Ascending aorta (tissue), 2 donors: ENCODE measurements at places on chromosomes 11 and 22.

GRCh38 chr22:49807780-49808708 is 19.6 kb downstream of the BRD1 start:
- no peak for DNase-seq

- no peak for DNase-seq
Measured at GRCh38 chr11:32265911-32266310, 169.4 kb downstream of the WT1 start.

DNA sequence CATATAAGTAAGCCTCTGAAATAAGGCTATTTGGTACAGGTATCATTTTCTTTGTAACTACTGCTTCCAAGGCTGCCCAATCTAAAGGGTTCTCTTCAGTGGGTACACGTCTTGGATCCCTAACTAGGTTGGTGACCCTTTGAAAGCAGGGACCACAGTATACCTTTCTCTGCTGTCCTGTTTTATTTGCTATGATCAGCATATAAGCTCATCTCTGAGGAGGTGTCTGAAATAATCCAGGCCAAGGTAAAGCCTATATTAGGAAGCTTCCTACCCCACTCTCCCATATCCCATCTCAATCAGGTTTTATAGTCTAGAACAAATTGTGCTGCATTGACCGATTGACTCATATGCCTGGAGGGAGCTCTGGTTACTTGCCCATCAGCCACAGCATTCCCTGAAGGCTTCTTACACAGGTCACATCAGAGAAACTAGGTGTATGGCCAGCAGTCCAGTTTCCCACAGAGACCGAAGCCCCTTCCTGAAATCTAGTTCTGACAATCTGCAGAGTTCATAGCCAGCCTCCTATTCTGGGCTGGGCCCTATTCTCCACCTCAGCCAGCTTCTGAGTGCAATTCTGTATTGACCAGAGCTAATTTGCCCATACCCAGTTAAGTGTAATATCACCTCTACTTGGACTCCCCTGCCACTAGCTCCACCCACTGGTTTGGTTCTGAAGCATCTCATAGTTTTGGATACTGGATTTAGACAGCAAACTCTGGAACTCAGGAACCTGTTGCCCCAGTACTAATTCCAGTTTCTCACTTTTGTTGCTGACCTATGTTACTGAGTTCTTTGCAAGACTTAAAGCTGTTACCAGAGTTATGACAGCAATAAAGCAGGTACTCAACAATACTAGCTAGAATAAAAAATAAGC is 62.1 kb upstream of the ARHGAP20 start:
- no peak for DNase-seq

DNA sequence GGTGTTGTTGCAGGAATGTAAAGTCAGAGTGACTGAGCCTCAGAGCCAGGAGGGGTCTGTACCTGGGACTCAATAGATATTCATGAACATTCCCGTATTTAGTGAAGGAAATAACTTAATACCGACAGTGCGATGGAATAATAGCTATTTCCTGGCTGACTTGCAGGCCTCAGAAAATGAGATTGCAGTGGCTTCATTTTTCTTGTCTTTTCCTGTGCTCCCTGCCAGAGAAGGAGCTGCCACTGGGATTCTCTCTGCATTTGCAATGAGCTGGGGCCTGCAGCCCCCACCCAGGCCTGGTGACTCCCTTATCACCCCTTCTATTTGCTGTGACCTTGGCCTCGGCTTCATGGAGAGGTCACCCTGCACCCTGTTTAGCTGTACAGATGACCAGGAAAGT is 173.4 kb downstream of the MIAT start:
- no peak for DNase-seq

- no peak for DNase-seq
Measured at GRCh38 chr11:130159657-130160497, at the start of gene ST14. TSS of gene ST14 (plus strand) at chr11:130159782. CDS start at chr11:130159980, 198 bp downstream.
